ENCODE measurements at places on chromosomes 4 and X. TPM values are rescaled to one million over a fixed set of nuclear protein-coding genes. Genes with fewer than 3 reads are reported as not detected.

The OTUD4 gene
- 37.2 TPM for total RNA-seq

The P2RY10 gene
- not detected for total RNA-seq

The SATL1 gene
- total RNA-seq, result not detected

DNA sequence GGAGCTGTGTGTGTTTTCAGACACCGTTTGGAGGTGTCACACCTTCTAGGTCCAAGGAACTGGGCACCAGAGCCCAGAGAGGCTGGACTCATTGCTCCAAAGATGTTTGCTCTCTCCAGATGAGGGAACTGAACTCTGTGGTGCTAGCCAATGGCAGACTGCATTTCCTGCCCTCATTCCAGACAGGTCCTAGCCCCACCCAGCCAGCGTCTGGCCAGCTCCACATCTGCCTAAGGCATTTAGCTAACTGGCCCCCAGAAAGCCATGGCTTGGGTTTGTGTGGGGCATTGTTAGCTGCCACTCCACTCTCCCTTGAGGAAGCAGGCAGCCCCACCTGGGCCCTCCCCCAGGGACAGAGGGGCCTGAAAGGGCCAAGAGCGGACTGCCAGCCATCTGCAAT is 11.4 kb downstream of the FGD1 start:
- DNase-seq, result no peak

DNA sequence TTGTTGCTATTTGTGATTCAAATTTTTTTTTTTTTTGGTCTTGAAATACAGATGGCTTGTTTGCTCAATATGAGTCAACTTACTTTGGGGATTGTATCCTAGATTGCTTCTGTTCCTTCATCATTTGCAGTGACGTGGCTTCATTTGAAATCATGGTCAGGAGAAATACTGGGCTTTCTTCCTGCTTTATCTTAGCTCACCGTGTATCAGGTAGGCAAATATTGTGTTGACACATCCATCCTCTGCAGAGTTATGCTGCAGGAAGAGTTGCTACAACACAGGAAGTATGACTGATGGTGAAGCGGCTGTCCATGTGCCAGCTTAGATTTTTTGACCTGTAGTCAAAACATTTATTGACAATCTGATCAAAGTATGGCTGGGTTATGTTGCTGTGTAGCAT is 232.2 kb downstream of the C4orf33 start:
- no peak for DNase-seq

DNA sequence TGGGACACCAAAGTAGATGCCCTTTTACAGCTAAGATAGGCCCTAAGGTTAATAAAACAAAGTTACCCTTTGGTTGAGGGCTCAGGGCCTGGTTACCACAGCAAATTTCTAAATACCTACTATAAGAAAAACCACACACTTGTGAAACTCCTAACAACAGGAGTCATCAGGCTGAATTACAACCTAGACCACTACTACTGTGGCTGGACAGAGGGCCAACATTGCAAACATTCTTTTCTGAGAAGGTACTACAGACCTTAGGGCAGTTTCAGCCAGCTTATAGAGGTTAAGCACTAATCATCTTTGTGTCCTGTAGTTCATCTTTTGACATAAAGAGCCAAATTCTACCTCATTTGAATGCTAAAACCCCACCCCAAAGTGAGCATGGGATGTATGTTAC is 504.0 kb downstream of the RAPGEF2 start:
- DNase-seq, result no peak

GRCh38 chr4:55635741-55636655 is at the start of gene NMU:
Gene NMU, minus strand, starts transcription at chr4:55636298. Its CDS starts 106 bp downstream, at chr4:55636192.
- peak; percentile 67 for DNase-seq

DNA sequence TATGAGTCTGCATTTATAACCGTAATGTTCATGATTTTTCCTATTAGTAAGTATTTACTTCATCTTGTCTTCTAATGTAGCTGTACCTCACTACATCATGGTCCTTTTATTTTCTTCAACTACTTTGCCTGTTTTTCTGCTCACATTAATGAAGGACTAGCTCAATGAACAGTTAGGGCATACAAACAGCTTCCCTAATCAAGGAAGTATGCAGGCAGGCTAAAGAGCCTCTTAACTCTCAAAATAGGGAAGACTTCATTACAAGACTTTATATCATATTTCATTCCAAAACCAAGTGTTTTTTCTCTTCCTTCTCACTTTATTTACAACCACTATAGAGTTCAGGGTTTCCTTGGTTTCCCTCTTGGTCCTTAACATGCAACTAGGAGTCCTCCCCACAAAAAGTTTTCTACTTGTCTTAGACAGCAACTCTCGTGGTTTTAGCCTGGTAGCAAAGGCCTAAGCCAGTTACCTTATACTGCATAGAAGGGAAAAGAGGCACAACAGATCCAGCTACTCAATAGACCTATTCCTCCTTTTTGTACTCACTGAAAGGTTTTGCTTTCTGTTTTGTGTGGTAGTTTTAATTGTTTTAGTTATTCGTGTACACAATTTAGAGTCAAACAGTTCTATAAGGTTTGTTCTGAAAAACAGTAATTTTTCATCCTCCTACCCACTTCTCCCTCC is 40.8 kb downstream of the SMIM14 start:
- DNase-seq, result no peak

GRCh38 chr4:146520896-146521540 is 722 bp downstream of the SLC10A7 start:
- no peak for DNase-seq

DNA sequence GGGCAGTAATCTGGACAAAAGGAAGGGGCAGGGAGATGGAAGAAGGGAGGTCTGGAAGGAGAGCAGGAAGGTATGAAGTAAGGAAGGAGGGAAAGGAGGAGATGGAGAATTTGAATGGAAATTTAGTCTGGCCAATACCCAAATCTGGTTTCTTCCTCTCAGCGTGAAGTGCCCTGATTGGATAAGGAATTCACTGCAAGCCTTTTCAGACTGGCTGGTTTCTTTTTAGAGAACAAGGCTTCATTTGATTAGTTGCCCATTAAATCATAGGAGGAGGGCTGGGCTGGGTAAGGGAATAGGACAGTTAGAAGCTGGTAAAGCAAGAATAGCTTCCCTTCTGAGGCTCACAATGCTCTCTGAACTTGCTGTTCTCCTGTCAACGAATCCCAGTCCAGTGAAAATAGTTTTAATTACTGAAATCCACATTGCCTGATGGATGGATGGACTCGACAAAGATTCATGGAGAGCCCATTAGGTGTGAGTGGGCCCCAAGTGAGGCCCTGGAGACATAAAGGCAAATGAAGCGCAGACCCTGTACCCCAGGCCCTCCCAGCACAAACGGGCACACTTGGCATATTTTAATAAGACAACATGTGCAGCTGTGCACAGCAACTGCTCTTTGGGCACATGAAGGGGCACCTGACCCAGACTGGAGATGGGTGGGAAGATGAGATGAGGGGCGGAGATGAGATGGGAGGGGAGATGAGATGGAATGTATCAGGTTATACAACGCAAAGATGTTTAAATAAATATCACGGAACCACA is 347.1 kb upstream of the GATB start:
- DNase-seq, result no peak

- DNase-seq, result no peak
Observed at GRCh38 chrX:41435708-41436107, 11.4 kb upstream of the NYX start.

- no peak for DNase-seq
Observed at GRCh38 chr4:150004481-150004880, 73.8 kb upstream of the DCLK2 start.

DNA sequence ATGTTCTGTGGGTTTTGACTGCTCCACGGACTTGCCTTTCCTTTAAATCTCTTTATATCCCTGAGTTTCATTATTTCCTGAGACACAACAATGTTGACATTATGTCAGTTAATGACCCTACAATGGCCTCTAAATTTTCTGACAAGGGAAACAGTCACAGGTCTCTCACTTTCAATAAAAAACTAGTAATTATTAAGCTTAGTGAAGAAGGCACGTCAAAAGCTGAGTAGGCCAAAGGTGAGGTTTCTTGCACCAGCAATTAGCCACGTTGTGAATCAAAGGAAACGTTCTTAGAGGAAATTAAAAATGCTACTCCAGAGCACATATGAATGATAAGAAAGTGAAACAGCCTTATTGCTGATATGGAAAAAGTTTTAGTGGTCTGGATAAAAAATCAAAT is 930.2 kb upstream of the GRID2 start:
- DNase-seq, result no peak

DNA sequence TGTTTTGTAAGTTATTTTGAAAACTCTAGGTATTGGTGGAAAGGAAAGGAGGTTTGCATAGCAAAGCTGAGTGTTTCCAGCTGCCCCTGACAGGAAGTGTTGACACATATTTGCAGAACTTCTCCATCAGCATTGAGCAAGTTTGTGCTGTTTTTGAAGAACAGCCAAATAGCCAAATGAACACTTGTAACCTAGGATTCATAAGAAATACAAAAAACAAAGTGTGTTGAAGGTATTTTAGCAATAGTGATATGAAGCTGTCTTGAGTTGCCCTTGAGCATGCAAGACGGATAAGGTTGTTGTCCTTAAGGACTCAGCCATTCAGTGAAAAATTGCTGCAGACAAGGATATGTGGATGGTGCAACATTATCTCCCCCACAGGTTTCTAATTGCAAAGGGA is 68.3 kb upstream of the PGM2 start:
- DNase-seq, result no peak

GRCh38 chrX:150361777-150362351 is 1.3 kb upstream of the MAMLD1 start:
- no peak for DNase-seq

- no peak for DNase-seq
Observed at GRCh38 chr4:121155893-121156292, 8.2 kb downstream of the TNIP3 start.

DNA sequence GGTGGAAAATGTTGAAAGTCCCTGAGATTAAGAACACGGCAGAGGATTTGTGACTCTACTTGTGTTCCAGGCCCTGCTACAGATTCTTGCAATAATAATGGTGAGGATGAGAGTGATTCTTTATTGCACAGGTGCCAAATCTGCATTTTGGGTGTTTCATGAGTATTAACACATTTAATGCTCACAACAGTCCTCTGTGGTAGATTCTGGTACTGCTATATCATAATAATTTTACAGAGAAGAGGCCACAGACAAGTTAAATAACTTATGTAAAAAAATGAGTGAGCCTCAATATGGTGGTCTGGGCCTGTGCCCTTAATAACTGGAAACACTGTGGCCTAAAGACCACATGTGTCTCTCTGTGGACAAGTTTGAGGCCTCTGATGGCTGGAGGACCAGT is 124.3 kb downstream of the C4orf33 start:
- DNase-seq, result no peak

All from HCT116 (cell line).